AG04449 (cell line): ENCODE measurements at places on chromosomes 12 and 14.

- DNase-seq, result no peak
Measured at GRCh38 chr12:12786706-12787601, 1.5 kb downstream of the APOLD1 start.

GRCh38 chr12:67716817-67717216 lies 68.3 kb downstream of the DYRK2 start:
- peak; percentile 60 for DNase-seq

- DNase-seq, result no peak
Measured at GRCh38 chr12:94584377-94584776, 66.0 kb downstream of the TMCC3 start.

DNA sequence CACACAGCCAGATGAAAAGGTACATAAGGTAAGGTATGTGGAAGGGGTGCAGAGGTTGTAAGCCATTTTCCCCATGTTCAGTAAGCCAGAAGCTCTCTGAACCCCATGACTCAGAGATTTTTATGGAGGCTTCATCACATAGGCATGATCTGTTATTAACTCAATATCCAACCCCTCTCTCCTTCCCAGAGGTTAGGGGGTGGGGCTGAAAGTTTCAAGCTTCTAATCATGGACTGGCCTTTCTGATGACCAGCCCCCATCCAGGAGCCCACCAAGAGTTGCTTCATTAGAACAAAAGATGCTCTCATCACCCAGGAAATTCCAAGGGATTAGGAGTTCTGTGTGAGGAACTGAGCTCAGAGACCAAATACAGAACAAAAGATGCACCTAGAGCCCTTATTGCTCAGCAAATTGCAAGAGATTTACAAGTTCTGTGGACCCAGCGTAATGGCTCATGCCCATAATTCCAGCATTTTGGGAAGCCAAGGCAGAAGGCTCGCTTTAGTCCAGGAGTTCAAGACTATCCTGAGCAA lies 103.2 kb upstream of the DAAM1 start:
- no peak for DNase-seq

GRCh38 chr12:132543298-132544079 lies 53.5 kb downstream of the FBRSL1 start:
- no peak for DNase-seq

GRCh38 chr12:9749640-9750039 lies 11.1 kb downstream of the CD69 start:
- DNase-seq, result no peak

GRCh38 chr14:97281741-97282140 lies 484.6 kb downstream of the VRK1 start:
- no peak for DNase-seq

DNA sequence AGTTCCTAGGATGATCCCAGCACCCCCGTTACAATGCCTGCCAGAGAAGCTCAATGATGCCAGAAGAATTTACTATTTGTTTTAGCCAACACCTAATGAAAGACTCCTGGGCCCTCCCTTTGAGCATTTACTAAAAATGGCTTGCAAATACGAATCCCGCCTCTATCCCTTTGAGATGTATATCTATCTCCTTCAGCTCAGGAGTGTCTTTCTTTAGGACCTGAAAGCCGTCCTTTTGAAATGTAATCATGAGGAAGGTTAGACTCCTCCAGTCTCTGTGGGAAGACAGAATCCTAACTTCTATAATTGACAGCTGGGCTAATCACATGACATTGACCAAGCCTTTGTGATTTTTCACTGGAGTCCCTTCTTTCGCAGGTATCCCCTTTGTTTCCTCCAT lies 19.2 kb upstream of the DYNC1H1 start:
- no peak for DNase-seq
